ENCODE measurements at places on chromosomes 4 and X.

GRCh38 chr4:42713391-42713790 lies 56.5 kb upstream of the ATP8A1 start:
- DNase-seq = no peak

DNA sequence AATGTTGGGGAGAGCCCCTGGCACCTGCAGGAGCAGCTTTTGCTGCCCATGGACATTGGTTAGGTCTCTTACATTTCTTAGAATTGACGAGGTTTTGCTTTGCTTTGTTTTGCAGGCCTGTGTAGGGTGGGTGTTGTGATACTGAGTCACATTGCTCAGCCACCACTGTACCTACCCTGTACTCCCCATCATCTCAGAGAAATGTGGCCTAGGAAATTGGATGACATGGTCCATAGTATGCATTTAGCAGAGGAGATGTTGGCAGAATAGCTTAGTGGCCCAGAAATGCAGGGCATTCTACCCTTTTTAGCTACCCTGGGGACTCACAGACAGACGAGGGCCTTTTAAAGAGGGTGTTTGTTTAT lies 43.7 kb downstream of the IL21 start:
- DNase-seq = no peak

- peak; percentile 51 for DNase-seq
Observed at GRCh38 chr4:13511101-13511500, 27.0 kb upstream of the RAB28 start.

DNA sequence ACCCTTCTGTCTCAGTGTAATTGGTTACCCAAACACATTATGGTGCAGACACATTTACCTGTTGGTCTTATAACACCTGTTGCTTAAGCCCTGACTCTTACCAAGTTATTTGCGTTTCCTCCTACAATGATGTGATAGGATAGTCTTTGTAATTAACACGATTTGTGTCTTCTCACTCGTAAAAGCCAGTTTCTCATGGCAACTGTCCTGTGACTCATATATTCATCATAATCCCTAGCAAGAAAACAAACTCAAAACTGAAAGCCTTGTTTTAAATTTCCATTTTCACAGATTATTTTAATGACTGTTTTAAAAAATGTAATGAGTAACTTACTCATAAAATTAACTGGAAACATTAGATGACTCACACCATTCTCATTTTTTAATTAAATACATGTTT lies 495.2 kb downstream of the NLGN4X start:
- no peak for DNase-seq

DNA sequence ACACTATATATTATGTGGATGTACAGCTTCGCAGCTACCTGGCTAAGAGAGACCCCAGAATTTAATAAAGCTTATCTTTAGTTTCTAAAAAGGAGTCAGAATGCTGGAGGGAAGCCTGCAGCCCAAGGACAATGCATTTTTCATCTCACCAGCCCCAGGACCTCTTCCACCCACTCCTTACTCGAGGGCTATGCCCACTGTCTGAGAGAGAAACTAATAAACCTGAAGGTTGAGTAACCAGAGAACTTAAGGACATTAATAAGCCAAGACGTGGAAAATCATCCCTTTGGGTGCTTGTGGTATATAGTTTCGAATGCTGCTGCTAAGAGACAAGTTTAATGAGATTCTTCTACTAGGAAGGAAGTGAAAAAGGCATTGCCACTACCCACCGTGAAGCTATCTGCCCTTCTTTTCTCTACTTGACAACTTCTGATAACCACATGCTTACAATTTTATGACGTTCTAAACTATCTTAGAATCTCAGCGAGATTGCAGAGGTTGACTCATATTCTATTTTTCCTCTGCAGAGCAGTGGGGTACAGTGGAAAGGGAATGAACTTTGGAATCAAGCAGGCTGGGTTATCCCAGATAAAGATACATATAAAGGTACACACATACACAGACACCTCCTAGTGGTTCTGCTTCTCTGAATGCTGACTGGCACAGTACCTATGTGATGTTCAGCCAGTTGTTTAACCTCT lies 3.3 kb downstream of the RELL1 start:
- DNase-seq = no peak

DNA sequence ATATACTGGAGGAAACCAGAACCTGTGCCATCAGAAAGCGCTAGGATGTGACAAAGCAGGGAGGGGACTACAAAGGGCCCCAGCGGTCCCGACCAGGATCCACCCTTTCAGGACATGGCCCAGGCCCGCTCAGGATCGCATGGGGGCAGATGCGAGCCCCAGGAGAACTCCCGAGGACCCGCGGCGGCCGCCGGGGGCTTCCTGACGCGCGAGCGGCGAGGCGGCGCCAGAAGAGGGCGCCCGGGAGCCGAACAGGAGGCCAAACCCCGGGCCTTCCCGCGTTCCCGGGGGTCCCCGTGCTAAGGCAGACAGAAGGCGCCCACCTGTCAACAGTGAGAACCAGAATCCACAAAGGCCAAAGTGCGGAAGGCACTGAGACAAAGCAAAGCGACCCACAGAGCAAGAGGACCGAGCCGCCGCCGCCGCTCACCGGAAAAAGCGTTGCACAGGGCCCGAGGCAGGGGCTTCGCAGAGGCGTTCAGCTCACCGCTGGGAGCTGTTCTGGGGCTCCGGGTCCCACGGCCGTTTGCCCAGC lies 7.3 kb upstream of the OPN1LW start:
- peak; percentile 49 for DNase-seq

DNA sequence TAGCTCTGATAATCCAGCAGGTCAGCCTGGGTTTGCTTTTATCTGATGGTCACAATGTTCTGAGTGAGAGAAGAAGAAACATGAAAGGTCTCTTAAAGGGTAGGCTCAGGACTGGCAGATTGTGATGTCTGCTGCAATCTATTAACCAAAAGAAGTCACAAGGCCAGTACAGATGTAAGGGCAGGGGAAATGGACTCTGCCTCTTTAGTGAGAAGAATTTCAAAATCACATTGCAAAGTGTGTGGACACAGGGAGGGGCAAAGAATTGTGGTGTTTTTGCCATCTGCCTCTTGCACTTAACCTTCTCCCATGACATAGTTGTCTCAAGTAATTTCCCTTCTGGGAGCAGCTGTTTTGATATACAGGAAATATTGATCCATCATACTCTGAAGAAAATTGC lies 40.9 kb downstream of the IL1RAPL1 start:
- no peak for DNase-seq

GRCh38 chrX:130110379-130111219 lies at the start of gene ELF4:
TSS of gene ELF4 (minus strand) at chrX:130110497. CDS start at chrX:130081330, 29,167 bp downstream.
- peak; percentile 80 for DNase-seq

GRCh38 chrX:26649534-26649933 lies 433.6 kb downstream of the MAGEB5 start:
- peak; percentile 2 for DNase-seq

- DNase-seq = no peak
Observed at GRCh38 chr4:77177199-77177598, 20.2 kb downstream of the CCNG2 start.

DNA sequence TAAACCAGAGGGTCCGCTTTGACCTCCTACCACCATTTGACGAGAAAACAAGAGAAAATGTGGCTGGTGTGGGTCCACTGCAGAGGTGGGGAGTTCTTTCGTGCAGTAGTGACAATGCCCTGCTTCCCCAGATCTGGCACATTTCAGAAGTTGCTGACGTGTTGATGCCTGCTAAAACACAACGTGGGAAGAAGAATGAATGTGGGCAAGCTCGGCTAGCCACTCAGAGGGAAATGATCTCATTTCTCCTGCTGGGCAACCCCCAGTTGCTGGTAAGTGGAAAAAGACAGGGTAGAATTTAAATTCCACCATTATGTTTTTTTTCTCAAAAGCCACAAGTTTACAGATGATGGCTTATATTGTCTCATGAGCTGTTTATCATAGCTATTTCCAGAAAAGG lies 77.9 kb downstream of the LUZP4 start:
- DNase-seq = peak; percentile 92

DNA sequence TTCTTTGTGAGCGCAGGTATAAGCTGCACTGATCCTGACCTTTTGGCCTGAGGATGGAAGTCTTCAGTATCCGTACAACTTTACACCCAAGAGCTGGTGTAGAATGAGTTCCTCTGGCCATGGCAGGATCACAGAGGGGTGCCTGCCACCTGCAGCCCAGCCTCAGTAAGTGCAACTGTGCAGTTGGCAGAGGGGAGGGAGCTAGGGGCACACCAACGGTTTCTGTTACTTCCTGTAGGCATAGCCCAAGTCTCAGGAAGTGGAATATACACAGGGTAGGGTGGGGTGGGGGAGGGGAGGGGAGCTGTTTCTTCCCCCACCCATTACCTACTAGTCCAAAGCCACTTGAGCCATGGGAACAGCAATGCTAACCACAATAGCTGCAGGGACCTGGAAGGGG lies 85.4 kb upstream of the GBA3 start:
- DNase-seq = peak; percentile 59

DNA sequence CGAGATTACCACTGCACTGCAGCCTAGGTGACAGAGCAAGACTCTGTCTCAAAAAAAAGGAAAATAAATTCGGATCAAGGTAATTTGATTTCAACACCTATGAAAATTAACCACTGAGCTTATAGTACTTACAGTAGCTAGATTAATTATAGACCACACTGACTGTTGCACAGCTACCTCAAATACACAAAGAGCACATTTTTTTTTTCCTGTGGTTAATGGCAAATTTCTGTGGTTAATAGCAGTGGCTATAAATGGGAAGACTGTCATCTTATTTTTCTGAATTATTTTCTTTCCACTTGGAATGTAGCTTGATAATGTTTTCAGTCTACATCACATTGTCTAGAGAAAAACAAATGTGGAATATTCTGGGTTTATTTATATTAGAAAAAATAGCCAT lies 1661.6 kb upstream of the PCDH7 start:
- peak; percentile 34 for DNase-seq

- peak; percentile 61 for DNase-seq
Observed at GRCh38 chr4:141099326-141099725, 33.9 kb downstream of the RNF150 start.

DNA sequence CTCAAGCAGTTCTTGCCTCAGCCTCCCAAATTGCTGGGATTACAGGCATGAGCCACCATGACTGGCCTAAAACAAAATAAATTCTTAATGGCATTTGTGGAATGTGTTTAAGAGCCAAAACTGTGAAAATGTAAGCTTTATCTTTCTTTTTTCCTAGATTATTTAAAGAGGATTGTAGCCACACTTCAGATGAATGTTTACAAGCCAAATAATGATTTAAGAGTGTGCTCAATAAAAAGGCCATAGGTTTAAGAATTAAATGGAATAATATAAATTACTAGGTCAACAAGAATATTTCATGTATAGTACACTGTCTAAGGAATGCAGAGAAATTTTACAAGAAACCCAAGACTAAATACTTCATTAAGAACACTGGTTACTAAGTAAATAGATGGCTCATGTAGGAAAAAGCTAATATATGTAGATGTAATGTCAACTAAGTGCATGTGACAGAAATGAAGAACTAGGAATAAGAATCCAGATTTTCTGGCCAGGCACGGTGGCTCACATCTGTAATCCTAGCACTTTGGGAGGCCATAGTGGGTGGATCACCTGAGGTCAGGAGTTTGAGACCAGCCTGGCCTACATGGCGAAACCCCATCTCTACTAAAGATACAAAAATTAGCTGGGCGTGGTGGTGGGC lies 21.3 kb upstream of the UGDH start:
- DNase-seq = peak; percentile 44

- peak; percentile 15 for DNase-seq
Observed at GRCh38 chr4:77358315-77358928, 201.4 kb downstream of the CCNG2 start.

- no peak for DNase-seq
Observed at GRCh38 chr4:126843492-126844067, 789.2 kb upstream of the INTU start.

- peak; percentile 54 for DNase-seq
Observed at GRCh38 chrX:151151665-151152267, 24.6 kb upstream of the GPR50 start.

- no peak for DNase-seq
Observed at GRCh38 chr4:52907510-52907909, 45.4 kb downstream of the RASL11B start.

DNA sequence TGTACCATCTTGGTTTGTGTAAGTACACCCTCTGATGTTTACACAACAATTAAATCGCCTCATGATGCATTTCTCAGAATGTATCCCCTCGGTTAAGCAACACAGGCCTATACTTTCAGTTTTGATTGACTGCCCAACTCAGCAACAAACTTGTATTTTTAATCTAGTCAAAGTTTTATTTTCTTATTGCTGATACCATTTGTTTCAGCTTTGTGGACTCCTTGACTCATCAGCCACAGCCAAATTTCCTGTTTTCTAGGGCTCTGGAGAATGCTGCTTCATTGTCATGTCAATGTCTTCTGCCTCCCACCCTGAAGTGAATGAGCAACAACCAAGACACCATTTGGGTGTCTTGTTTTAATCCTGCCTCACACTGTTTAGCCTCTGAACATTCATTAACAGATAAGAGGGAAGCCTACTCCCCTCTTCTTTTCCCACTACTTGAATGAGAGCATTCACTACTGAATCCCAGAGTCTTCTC lies 14.0 kb downstream of the BBS12 start:
- peak; percentile 45 for DNase-seq

GRCh38 chr4:53541577-53542206 lies 49.6 kb downstream of the LNX1 start:
- peak; percentile 75 for DNase-seq

- DNase-seq = peak; percentile 36
Observed at GRCh38 chrX:25049357-25049756, 33.6 kb upstream of the ARX start.
